ENCODE measurements at places on chromosomes 6 and 20.
A peak's percentile ranks its signal among the peaks of the same experiment; 100 is the strongest.

GRCh38 chr6:169641461-169642085 lies 60.3 kb downstream of the WDR27 start:
- DNase-seq: no peak

DNA sequence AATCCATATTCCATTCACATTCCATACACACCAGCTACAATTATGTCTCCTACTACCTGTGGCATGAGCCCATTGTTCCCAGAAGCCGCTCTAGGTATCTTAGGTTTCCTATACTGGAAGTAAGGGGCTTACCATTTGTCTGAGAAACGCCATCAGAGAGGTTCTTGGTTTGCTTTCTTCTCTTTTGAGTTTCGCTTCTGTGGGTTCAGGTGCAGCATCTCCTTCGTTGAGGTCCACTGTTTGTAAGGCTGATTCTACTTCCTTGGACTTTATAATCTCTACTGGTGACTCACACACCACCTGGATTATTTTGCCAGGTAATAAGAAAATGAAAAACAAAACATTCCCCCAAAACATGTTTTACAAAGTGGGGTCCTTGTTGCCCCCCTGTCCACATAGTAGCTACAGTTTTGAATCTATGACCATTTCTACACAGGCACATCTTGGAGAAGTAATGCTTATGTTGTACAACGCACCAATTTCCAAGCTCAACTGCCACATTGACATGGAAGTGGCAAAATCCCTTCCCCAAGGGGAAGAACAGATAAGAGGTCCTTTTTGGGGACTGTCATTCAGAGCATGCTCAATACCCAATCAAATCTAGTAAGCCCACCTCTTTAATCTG lies 103.5 kb downstream of the BCAS1 start:
- DNase-seq: no peak

DNA sequence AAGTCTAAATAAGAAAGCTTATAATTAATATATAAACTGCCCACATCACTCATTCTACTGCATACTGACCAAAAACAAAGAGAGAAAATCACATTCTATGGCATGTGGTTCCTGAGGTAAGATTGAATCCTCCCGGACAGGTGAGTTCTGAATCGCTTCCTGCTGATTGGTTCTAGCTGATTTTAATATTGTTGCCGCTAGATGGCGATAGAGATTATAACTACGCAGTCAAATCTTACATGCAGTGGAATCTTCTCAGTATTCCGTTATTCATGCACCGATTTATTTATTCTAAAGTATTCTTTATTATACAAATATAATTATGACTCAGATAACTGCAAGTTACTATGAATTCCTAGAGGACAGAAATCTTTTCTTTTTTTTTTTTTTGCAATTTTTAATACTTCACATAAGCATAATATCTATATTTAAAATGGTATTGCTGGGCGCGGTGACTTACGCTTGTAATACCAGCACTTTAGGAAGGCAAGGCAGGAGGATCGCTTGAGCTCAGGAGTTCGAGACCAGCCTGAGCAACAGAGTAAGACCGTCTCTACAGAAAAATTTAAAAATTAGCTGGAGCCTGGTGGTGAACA lies 24.2 kb upstream of the TMX4 start:
- DNase-seq: peak; percentile 81

GRCh38 chr20:51700809-51701285 lies 67.3 kb downstream of the ATP9A start:
- DNase-seq: peak; percentile 62

GRCh38 chr6:144896289-144896688 lies 611.2 kb downstream of the UTRN start:
- DNase-seq: no peak

GRCh38 chr20:36097337-36098151 lies 57.0 kb upstream of the EPB41L1 start:
- no peak for DNase-seq

DNA sequence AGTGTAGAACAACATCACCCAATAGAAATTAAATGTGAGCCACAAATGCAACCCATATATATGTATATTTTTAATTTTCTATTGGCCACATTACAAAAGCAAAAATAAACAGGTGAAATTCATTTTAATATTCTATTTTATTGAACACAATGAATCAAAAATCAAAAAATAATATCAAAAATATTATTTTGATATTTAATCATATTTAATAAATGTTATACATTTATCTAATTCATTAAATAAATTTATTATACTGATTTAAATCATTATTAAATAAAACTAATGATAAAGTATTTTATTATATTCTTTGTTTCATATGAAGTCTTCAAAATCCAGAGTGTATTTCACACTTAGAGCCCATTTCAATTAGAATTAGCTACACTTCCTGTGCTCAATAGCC lies 98.4 kb upstream of the MANEA start:
- DNase-seq: no peak

GRCh38 chr6:44228836-44229235 lies 5.4 kb downstream of the SLC29A1 start:
- peak; percentile 58 for DNase-seq

DNA sequence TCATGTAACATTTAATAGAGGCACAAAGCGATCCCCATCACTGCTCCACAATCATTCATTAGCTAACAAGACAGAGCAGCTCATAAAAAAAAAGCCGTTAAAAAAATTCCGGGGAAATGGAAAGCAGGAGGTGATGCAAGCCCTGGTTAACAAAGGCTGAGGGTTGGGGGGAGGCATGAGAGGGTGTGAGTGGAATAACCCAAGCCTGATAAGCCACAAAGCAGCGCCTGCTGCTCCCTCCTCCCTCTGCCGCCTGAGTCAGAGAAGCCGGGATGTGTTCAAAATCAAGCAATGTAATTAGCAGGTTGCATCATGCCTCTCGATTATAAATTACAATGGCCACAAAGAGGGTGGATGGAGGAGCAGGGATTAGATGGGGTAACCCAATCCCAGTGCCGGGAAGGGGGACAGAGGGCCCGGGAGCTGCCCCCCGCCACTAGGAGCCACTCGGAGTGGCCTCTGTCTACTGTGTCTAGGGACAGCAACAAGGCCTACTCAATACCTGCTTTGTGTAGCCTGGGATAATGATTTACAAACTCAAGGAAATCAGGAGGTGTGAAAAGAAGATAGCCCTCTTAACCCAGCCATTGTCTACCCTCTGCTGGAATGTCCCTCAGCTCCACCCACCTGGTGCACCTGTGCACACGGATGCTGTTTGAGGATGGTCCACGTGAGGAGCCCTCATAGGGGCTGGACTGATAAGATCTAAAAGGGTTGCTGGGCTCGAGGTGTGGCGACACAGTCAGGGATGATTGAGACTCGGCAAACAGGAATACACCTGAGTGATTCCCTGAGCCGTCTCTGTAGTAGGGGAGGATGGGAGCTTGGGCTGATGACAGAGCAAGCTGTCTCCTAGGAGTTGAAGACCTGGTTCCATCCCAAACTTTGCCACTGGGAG lies 156.9 kb downstream of the VEGFA start:
- peak; percentile 33 for DNase-seq

GRCh38 chr20:1509237-1509636 lies 18.0 kb upstream of the SIRPB2 start:
- DNase-seq: peak; percentile 55

GRCh38 chr6:26331218-26332073 lies 33.6 kb upstream of the BTN3A2 start:
- DNase-seq: peak; percentile 19

GRCh38 chr20:45783656-45784294 lies 7.9 kb downstream of the WFDC3 start:
- DNase-seq: no peak

- DNase-seq: peak; percentile 33
These were observed 23.6 kb upstream of the EDN1 start for GRCh38 chr6:12266571-12266970.

DNA sequence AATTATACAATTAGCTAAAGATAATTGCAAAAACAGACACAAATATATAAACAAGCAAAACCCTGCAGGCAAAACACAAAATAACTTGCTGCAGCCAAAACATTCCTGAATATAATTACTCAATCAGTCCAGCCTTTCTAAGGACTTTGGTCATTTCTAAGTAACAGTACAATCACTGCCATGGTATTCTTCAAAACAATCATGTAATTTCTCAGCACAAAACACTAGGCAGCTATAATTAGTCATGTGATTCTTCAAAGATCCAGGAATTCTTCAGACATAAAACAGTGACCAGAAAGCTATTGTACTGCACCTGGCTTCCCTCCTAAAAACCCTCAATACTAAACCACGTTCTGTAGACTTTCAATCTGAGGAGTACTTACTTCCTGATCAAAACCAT lies 881.1 kb downstream of the EPHA7 start:
- DNase-seq: no peak

DNA sequence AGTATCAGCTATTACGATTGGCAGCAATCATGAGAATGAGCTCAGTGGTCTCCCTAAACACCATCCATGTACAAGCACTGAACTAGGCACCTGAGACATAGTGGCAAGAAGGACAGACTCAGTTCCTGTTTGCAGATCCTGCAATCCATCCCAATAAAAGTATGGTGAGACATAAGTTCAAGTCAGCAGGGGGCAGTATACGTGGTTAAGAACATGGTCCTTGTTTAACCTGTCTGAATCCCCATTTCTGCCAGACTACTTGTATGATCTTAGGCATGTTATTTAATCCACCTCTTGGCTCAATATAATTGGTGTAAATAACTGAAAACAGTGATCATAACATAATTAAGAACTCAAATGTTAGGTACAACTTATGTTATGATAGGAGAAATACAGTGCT lies 33.2 kb upstream of the PNISR start:
- peak; percentile 27 for DNase-seq

- no peak for DNase-seq
These were observed 67.8 kb downstream of the SYTL3 start for GRCh38 chr6:158717341-158718330.

DNA sequence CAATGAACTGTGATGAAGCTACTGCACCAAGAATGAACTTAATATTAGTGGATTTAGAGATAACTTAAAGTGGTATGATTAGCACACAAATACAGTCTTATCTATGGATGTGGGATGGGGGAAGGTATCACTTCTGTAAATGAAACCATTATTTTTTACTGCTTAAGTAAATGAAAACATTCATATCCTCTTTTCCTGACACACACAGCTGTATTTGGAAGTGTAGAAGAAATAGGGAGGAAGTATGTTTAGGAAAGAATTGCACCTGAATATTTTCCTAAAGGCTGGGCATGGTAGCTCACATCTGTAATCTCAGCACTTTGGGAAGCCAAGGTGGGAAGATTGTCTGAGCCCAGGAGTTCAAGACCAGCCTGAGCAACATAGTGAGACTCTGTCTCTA lies 96.8 kb downstream of the HIVEP2 start:
- DNase-seq: no peak

- no peak for DNase-seq
These were observed 259.9 kb downstream of the SMOC2 start for GRCh38 chr6:168700880-168701279.

GRCh38 chr6:134347885-134348805 lies 30.2 kb upstream of the SGK1 start:
- DNase-seq: no peak

DNA sequence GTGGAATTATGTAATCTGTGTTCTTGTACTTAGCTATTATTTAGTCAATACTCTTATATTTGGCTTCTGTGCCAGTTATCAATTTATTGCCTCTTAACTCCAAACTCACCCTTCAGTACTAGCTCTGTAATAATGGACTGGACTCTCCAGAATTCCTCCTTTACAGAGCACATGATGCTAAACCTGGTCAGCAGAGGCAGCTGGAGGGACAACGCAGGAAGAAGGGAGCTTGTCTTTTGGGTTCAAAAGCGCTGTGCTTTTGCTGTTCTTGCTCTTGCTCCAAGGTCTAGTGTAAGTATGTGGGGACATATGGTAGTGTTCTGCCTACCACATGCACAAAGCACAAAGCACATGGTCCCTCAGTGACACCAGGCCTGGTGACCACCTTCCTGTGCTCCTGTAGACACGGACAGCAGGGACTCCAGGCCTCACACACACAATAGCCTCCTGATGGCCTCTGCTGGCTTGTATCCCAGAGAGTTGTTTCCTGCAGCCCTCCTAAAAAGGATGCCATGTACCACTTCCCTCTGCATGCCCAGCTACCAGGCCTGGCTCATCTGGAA lies 46.1 kb downstream of the CHD6 start:
- no peak for DNase-seq

GRCh38 chr6:35148167-35148741 lies 7.1 kb upstream of the TCP11 start:
- peak; percentile 22 for DNase-seq

DNA sequence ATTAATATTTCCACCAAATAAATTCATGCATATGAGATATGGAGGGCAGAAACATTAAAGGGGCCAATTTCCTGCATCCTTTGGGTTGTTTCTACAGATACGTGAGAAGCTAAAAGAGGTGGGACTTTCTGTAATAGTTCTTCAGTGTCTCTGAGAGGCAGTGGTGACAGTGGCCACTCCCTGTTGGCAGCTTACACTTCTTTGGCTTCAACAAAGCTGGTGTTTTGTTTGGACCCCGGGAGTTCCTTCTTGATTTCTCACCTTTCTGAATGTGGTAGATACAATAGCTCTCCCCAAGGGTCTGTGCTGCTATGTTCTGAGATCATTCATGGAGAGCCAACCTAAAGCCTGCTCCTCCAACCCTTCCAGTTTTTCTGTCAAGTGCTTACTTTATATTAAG lies 7.8 kb downstream of the PLCB1 start:
- no peak for DNase-seq

- peak; percentile 62 for DNase-seq
These were observed 4.2 kb upstream of the ZDHHC14 start for GRCh38 chr6:157376706-157377230.

DNA sequence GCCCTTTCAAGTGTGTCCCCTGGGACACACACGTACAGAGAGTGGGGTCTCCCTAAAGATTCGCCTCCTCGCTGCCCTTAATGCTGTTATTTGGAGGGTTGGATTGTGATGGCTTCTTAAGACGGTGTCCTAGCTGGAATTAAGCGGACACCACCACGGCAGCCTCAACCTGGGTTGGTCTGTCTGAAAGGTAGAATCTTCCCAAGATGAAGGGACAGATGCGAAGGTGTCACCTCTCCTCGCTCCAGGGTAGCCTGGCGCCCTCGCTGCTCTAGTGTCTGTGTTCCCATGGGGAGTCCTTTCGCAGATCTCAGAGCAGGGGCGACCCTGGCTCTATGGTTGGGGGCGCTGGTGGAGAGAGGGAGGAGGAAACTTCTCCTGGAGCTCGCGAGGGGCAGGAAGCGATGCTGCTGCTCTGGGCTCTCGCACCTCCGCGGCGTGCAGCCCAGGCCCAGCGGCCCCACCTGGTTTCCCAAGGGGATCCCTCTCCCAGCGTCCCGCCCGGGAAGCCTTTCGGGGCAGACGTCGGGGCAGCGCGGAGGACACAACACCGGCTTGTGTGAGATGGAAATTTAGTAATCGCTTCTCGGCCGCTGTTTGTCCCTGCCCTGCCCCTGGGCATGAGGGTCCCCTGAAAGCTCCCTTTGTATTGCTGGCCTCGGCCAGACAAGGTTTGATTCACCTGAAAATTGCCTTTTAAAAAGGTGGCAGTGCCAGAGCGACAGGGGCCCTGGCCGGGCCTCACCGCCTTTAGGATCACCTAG lies 1.7 kb downstream of the RSPO3 start:
- no peak for DNase-seq

GRCh38 chr20:53629436-53629835 lies 35.8 kb upstream of the ZNF217 start:
- DNase-seq: no peak

GRCh38 chr20:59837623-59838394 lies 95.6 kb downstream of the SYCP2 start:
- no peak for DNase-seq
